ENCODE measurements at places on chromosomes 1 and 21.

- peak; percentile 76 for DNase-seq
Observed at GRCh38 chr1:109089242-109090015, 1.1 kb upstream of the TMEM167B start.

- no peak for DNase-seq
Observed at GRCh38 chr1:77465139-77465538, 183.3 kb downstream of the AK5 start.

GRCh38 chr1:93591676-93592550, 89.7 kb downstream of the BCAR3 start:
- no peak for DNase-seq

- no peak for DNase-seq
Observed at GRCh38 chr21:41349126-41349525, 12.7 kb upstream of the MX2 start.

DNA sequence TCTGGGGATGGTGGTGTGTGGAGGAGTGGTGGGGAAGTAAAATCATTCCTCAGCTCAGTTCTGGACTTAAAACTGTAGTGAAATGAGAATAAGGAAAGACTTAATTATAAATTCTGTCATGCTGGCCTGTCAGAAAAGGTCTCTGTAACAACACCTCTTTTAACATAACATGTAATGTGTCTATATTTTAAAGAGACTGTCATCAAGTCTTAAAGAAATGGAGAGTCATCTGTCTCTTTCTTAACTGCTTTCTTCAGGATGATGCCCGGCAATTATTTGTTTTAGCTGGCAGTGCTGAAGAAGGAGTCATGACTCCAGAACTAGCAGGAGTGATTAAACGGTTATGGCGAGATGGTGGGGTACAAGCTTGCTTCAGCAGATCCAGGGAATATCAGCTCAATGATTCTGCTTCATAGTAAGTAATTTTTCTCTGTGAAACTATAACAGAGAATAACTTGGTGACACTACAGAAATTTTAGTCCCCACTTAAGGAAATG, 30.6 kb downstream of the GNAI3 start:
- DNase-seq = peak; percentile 21

DNA sequence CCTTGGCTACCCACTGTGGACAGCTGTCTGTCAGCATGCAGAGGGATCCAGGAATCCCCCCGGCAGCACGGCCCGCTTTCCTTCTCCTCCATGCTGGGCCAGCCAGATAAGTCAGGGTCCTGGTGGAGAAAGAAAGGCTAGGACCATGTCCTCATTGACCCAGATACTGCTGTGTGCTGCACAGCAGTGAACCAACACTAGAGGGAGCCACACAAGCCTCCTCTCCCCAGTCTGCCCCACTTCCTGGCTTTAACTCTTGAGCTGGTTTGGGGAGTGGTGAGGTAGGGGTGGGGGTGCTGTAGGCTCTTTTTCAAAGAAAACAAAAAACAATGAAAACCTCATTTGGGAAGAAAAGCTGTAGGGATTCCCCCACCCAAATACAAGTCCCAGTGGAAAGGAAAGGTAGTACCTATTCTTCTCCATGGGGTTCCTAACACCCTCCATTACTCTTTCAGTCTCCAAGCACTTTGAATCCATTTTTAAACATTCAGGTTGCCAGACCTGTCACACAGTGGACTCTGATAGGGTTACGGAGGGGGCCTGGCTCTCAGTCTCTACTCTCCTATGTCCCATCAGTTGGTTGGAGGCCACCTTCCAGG, 84.9 kb upstream of the CD1D start:
- peak; percentile 29 for DNase-seq

- peak; percentile 82 for DNase-seq
Observed at GRCh38 chr1:195754874-195755273, 853.4 kb downstream of the KCNT2 start.

GRCh38 chr1:180230416-180230790, 339 bp downstream of the LHX4 start:
- no peak for DNase-seq

DNA sequence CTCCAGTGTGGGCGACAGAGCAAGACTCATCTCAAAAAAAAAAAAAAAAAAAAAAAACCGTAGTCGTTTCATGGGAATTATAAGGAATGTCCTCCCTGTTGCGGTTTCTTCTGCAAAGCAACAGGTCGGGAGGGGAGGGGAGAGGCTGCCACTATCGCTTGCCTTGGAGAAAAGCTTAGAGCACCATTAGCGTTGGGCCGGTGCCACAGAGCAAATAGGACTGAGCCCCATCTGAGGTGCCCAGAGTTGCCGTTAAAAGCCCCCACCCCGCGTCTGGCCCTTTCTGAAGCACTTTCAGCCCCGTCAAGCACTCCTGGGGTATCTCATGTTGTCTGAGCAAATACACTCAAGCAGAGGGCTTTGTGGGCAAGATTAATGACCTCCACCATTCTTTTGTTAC, 2.2 kb downstream of the RIPPLY3 start:
- DNase-seq = no peak

GRCh38 chr1:161096530-161096929, 1.6 kb upstream of the KLHDC9 start:
- peak; percentile 73 for DNase-seq

GRCh38 chr1:167447521-167448136, 70.7 kb downstream of the CD247 start:
- no peak for DNase-seq

DNA sequence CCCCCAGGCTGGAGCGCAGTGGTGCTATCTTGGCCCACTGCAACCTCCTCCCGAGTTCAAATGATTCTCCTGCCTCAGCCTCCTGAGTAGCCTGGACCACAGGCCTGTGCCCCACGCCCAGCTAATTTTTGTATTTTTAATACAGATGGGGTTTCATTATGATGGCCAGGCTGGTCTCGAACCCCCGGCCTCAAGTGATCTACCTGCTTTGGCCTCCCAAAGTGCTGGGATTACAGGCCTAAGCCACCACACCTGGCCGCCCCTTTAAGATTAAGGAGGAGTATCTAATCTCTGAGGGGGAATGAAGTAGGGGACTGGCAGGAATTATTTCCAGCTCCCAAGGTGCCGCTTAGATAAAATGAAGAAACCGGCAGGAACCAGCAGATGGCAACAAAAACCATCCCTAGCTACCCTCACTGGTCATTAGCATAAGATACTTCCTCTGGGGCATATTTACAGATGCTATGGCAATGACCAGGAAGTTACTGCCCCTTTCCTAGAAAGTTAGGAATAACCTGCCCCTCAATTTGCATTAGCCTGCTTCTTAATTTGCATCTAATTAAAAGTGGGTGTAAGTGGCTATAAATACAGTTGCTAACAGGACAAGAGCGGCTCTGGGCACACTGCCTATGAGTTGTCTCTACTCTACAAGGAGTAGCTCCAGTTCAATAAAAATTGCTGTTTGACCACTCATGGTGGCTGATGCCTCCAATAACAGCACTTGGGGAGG, 7.1 kb upstream of the NSUN4 start:
- peak; percentile 40 for DNase-seq

- peak; percentile 97 for DNase-seq
Observed at GRCh38 chr1:53592521-53592982, 133.4 kb downstream of the DMRTB1 start.

DNA sequence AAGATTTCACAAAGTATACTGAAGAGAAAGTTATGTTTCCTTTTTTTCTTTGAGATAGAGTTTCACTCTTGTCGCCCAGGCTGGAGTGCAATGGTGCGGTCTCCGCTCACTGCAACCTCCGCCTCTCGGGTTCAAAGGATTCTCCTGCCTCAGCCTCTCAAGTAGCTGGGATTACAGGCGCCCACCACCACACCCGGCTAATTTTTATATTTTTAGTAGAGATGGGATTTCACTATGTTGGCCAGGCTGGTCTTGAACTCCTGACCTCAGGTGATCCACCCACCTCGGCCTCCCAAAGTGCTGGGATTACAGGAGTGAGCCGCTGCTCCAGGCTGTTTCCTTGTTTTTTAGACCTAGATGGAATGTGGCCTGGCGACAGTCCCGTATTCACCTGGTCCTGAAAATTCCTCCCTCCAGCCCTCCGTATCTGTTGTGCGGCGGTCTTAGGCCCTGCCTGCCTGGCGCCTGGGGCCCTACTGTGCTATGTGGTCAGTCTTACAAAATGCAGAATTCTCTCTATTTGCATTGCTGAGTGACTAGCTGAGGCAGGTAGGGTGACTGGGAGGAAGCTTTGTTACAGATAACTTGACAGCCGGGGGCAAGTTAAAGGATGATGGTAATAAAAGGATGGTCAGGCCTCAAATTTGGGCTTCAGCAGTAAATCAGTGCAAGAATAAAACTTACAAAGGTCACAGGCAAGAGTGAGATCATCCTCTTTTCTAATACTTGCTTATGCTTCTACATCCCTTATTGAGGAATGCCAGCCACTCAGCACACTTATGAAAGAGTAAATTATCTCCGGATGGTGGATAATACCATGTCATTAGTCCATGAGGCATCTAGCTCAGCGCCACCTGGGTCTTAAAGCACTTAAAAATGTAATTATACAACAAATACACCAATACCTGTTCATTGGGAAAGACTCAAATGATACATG, 30.3 kb downstream of the PARK7 start:
- DNase-seq = peak; percentile 56

- no peak for DNase-seq
Observed at GRCh38 chr1:198079432-198079951, 77.3 kb upstream of the NEK7 start.

- no peak for DNase-seq
Observed at GRCh38 chr21:45637883-45638282, 5.6 kb upstream of the PCBP3 start.

DNA sequence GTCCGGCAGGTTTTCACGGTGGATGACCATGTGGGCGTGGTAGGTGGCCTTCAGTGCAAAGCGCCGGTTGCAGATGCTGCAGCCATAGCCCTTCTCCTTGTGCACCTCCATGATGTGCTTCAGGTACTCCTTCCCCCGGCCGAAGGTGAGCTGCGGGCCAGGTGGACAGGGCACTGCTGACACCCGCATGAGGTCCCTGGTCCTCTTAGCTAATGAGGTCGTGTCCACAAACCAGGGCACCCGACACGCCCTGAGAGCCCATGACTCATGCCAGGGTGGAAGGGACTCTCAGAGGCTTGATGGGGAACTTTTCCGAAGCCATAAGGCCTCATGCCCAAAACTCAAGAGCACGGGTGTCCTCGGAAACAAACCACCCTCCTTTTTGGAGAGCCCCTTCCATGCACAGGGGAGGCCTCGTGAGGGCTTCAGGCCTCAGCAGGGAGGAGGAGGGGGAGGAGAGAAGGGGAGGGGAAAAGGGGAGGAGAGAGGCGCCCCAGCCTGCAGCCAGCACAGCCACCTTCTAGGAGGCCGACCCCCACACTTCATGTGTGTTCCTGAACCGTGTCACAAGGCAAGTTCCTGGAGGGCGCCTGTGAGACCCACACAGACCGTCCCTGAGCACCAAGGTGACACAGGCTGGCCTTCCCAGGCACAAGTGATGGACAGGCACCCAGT, 54.4 kb upstream of the RIPK4 start:
- no peak for DNase-seq

DNA sequence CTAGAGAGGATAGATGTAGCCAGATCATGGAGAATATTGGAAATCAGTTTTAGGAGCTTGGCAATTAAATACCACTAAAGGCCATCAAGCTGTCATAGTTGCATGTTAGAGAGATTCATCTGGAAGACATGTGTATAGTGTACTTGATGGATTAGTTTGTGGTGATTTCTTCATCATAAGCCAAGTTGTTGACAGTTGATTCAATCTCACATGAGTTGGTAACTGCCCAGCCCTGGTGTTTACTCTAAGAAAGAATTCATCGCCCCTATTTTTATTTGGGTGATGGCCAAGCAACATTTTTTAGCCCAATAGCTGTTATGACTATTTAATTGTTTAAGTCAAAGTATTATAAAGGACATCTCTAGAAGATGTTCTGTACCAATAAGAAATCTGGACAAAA, 737.6 kb downstream of the PLA2G4A start:
- DNase-seq = peak; percentile 42

- peak; percentile 59 for DNase-seq
Observed at GRCh38 chr1:99548943-99549605, 96.8 kb upstream of the PALMD start.

GRCh38 chr1:42164551-42165420, at the start of gene GUCA2A:
Gene GUCA2A, minus strand, starts transcription at chr1:42164745. Its CDS starts 33 bp downstream, at chr1:42164712.
- no peak for DNase-seq

DNA sequence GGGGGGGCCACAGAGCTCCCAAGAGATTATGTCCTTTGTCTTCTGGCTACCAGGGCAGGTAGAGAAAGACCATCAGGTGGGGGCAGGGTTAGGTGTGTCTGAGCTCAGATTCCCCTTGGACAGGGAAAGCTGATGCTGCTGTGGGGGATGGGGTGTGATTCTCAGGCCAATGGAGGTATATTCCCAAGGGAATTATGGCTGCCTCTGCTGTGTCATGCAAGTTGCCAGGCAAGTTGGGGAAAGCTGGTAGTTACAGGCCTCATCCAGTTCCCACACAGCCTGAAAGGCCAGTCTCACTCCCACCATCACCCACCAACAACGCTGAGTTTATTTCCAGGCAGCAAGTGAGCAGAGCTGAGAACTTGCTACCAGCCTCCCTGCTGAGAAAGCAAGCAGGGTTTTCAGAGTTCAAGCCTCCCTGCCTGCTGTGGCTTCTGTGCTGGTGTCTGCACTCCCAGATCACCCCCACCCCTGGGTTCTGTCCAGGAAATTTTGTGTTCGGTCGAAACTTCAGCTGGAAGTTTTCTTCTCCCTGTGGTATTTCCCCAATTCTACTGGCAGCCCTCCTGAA, 21.3 kb downstream of the IFI16 start:
- DNase-seq = no peak

DNA sequence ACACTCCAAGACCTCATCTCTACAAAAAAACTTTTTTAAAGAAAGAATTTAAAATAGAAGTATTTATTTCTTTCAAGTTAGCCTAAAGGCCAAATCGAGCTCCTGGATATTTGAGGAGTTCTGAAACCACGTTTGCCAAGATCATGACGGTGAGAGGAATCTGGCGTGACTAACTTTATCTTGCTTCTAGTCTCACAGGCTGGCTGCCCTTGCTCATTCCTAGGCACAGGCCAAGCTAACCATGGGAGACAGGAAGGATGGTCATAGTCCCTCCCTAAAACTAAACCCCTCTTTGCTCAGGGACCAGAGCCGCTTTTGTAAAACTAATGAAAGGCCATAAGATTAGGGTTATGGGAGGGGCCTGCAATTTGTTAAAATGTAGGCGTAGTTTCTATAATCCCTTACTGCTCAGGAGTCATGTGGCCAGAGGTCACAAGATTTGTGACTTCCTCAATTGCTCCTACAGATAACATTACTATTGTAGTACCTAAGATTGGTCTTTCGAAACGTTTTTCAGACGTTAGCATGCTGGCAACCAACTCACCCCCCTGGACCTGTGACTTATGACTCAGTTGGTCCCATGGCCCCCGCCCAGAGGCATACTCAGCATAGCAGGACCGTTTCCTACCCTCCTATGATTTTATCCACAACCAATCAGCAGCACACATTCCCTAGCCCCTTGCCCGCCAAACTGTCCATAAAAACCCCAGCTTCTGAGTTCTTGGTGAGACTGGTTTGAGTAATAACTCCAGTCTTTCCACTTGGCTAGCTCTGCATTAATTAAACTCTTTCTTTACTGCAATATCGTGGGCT, 425.0 kb downstream of the SMYD3 start:
- DNase-seq = no peak

- DNase-seq = no peak
Observed at GRCh38 chr1:225909477-225909876, 14.6 kb downstream of the PYCR2 start.

- DNase-seq = peak; percentile 97
Observed at GRCh38 chr21:39014747-39015146, 168.5 kb downstream of the PSMG1 start.
